ENCODE measurements at places on chromosomes 1 and 21.
A peak's percentile ranks its signal among the peaks of the same experiment; 100 is the strongest.

- DNase-seq: no peak
Observed at GRCh38 chr1:82775406-82776000, 974.8 kb downstream of the ADGRL2 start.

GRCh38 chr1:116151739-116152576 is 40.8 kb downstream of the MAB21L3 start:
- peak; percentile 60 for DNase-seq

GRCh38 chr1:87840767-87841166 is 512.1 kb downstream of the LMO4 start:
- no peak for DNase-seq

DNA sequence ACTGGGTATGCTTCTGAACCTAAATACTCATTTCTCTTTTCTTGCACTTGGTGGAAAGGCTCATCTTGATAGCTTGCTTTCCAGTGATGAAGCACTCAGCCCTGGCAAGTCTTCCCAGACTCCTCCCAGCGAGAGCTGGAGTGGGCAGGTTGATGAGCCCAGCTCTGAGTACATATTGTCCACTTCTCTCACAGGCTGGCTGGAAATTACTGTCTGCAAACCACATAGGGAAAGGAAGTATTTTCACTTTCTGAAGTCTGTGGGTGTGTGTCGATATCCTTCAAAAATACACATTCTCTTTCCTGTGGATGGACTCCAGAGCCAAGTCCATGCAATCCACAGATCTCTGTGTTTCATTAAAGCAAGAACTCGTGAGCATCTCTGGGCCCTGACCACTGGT is 38.7 kb upstream of the CNTN2 start:
- no peak for DNase-seq

- DNase-seq: no peak
Observed at GRCh38 chr1:25433389-25434186, 2.9 kb downstream of the MACO1 start.

DNA sequence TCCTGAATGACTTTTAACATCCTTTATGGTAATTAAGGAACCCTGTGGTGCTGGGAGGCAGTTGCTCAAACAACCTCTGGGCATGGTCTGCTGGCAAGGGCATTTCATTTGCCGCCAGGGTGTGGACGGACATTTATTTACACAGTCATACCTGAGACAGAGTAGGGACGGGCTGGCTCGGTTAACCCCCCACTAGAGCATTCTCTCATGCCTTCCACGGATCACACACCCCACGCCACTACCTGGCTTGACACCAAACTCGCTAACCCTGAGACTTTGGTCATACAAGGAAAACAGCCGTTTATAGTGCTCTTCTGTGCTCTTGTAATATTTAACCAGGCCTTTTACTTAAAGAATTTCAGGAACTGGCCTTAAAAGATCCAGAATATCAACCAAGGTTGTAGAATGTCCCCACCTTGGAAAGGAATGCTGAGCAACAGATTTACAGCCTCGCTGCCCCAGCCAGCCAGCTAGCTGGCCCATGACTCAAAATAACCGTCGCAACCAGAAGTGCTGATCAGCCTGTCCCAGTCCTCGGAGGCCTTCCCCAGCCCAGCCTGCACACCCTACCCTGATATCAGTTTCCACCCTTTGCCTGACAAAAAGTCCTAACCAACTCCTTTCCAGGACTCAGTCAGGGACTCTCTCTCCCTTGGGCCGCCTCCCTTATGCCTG is 6.5 kb upstream of the PDXK start:
- DNase-seq: no peak

- DNase-seq: peak; percentile 55
Observed at GRCh38 chr1:117366177-117367045, 838 bp upstream of the MAN1A2 start.

- no peak for DNase-seq
Observed at GRCh38 chr1:108583757-108584427, 24.0 kb downstream of the EEIG2 start.

- DNase-seq: no peak
Observed at GRCh38 chr1:189764391-189765320, 713.0 kb downstream of the BRINP3 start.
